ENCODE measurements at places on chromosomes 7 and 10. TPM values are rescaled to one million over a fixed set of nuclear protein-coding genes. Genes with fewer than 3 reads are reported as not detected.

Gene SEM1
- polyA plus RNA-seq = 135 TPM

Gene SP8
- not detected for polyA plus RNA-seq

Gene ELOVL3
- 0.59 TPM for polyA plus RNA-seq

Gene KCNH2
- polyA plus RNA-seq = 16.6 TPM

Gene TMEM196
- polyA plus RNA-seq = 0.15 TPM

Gene OR2A12
- not detected for polyA plus RNA-seq

Gene WIPF3
- polyA plus RNA-seq = 18.7 TPM

Gene WNT2
- polyA plus RNA-seq = 7.4 TPM

Gene KCNMA1
- polyA plus RNA-seq = 13.8 TPM

Gene CADPS2
- polyA plus RNA-seq = 5.1 TPM

Gene ELN
- 239 TPM for polyA plus RNA-seq

Gene GBX1
- 0.87 TPM for polyA plus RNA-seq

Gene CALN1
- polyA plus RNA-seq = 1.6 TPM

Gene SUN3
- not detected for polyA plus RNA-seq
